Cerebellar cortex (tissue), 1 donor: ENCODE measurements at places on chromosomes 7 and 10.

GRCh38 chr7:71766016-71766415 is 634.1 kb downstream of the GALNT17 start:
- no peak for DNase-seq

DNA sequence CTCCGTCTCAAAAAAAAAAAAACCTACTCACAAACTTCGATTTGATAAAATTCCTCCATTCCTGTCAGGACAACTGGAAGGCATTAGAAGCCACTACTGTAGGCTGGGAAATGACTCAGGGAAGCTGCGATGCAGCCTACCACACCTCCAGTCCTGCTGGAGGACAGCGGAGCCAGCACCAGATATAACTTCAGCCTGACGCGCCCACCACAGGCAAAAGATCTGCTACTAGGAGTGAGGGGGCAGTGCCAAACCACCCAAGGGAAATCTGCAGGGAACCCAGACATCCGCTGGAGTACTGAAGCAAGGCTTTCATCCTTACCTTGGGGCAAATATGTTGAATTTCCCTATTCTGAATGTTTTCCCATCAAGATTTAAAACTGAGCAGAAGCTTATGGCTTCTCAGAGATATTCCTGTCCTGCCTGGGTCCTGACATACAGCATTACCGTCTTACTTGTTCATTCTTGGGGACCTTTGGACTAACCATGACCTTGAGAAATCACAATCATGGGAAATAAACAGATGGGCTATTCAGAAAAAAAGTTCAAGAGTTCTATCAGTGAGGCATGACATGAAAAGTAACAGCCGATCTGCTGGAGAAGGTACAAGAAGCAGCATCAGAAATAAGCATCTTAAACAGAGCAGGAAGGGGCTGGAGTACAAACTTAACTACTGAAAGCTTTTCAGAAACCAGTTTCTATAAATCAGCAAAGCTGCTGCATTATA is 20.4 kb downstream of the BCCIP start:
- DNase-seq: no peak

GRCh38 chr10:20466731-20467130 is 430.4 kb downstream of the NEBL start:
- DNase-seq: no peak

- no peak for DNase-seq
Measured at GRCh38 chr10:61257136-61257535, 196.0 kb downstream of the TMEM26 start.

DNA sequence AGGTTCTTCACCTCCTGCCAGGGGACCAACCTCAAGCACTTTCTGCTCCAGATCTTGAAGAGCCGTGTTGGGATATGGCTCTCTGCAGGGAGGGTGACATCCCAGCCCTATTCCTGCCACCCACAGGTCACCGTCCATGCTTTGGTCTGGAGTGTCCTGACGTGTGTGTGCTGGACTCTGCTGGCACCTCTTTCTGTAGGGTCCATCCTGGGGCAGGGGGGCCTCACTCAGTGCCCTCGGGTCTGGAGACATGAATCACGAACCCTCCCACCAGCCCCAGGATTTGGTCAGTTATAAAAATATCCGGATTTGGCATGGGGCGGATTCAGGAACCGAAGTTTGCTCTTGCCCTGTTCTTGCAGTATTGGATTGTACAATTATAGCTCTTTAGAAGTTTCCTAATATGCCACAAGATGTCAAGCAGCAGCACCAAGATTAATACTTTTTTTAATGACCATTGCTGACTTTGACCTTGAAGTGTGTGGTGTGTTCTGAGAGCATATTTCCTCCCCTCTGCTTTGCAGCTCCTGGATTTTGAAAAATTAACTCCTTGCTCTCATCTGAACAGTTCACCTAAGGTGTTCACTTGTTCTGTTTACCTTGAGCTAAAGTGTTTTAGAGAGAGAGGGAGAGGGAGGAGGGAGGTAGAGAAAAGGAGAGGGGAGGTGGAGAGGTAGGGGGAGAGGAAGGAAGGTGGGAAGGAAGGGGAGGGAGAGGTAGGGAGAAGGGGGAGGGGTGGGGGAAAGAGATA is 95.4 kb upstream of the SHH start:
- DNase-seq: no peak
